ENCODE measurements at places on chromosomes 6 and 20. TPM values are rescaled to one million over a fixed set of nuclear protein-coding genes. Genes with fewer than 3 reads are reported as not detected.

DNA sequence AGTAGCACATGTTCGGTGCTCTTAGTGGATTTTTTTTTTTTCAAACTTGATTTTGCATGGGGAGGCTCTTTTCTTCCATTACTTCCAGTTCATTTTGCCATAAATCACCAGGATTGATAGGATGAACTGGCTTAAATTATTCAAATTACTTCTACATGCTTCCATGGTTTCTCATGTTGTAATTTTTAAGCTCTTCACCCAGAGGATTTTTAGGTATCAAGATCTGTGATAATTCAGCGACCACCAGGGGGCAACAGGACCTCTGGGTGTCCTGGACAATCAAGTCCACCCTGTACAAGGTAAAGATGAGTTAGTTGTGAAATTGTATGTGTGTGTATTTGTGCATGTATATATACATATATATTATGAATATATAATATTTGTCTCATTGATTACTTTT, 4.2 kb upstream of the EPHA7 start:
- H3K4me1 ChIP-seq: peaks cover 5% of the 10 kb centered on the region
- no peak overlapping the region for H3K4me3 ChIP-seq
- H3K27ac ChIP-seq: no peak overlapping the region
- no peak for DNase-seq
- H3K27me3 ChIP-seq: peaks cover 7% of the 10 kb centered on the region
- no peaks in the 10 kb centered on the region for H3K36me3 ChIP-seq

DNA sequence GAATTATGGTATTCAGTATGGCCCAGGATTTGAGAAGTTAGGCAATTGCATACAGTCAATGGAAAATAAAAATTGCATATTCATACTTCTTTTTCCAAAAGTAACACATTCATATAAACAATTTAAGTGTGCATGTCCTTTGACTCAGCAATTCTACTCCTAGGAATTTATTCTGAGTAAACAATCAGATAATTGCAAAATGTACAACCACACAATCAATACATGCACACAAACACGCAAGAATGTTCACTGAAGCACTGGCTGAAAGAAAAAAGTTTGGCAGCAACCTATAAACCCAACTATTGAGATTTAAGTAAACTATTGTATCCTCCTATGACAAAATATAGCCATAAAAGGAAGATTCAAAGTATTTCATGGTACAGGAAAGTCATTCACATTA, 1.6 kb downstream of the CYP39A1 start:
- H3K27me3 ChIP-seq: peaks cover 14% of the 10 kb centered on the region
- H3K27ac ChIP-seq: no peak overlapping the region
- H3K36me3 ChIP-seq: no peaks in the 10 kb centered on the region
- H3K4me3 ChIP-seq: no peak overlapping the region
- peaks cover 15% of the 10 kb centered on the region for H3K4me1 ChIP-seq

GRCh38 chr6:41936073-41936837, 5.4 kb downstream of the CCND3 start:
- peak overlapping the region; percentile 76 for H3K27ac ChIP-seq
- H3K4me1 ChIP-seq: peaks cover 58% of the 10 kb centered on the region
- DNase-seq: peak; percentile 99
- peaks cover 52% of the 10 kb centered on the region for H3K36me3 ChIP-seq

GRCh38 chr20:41137614-41138474, 501 bp downstream of the PLCG1 start:
- H3K27me3 ChIP-seq: no peaks in the 10 kb centered on the region
- H3K4me3 ChIP-seq: peak overlapping the region; percentile 89
- DNase-seq: peak; percentile 69
- peak overlapping the region; percentile 87 for H3K27ac ChIP-seq

GRCh38 chr6:43575772-43576551, at the start of the genes POLH and XPO5:
TSS of gene POLH (plus strand) at chr6:43576185. CDS start at chr6:43582320, 6,135 bp downstream.
TSS of gene XPO5 (minus strand) at chr6:43576038. CDS start at chr6:43575864, 174 bp downstream.
- peak within 1 kb of the TSS; percentile 96 for H3K4me3 ChIP-seq
- H3K27me3 ChIP-seq: no peaks in the 10 kb centered on the region
- peak within 1 kb of the TSS; percentile 78 for H3K27ac ChIP-seq
- DNase-seq: peak; percentile 94
- H3K36me3 ChIP-seq: peaks cover 22% of the 10 kb centered on the region

DNA sequence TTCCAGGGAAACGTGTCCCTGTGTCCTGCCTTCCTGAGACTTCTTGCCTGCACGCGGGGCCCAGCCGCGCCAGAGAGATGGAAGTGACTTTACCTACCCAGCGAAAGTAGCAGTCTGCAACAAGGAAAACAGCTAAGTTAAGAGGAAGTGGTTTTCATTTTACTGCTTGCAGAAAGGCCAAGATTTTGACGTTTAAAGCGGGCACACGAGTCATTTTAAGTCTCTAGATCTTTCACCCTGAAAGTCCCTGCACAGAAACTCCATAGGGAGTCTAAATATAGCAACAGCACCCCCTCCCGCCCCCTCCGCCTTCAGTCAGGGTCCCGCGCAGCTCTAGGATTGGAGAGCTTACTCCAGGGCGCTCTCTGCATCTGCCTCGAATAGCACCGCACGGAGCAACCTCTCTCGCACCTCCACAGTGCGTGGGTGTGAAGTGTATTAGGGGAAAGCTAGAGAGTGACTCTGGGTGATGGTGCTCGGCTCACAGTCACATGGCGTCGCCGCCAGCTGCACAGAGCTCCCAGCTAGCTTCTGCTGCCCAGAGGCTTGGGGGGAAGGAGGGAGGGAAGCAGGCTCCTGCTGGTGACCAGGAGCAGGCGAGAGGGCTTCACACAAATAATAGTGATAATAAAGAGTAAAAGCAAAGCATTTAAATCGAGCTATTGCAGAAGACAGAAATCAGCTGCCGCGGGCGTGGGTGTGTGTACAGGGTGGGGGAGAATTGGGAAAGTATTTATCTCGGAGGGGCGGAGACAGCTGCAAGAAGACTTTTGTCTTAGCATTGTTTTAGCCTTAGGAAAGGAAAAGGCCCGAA, 1.8 kb upstream of the KCNQ5 start:
- H3K27ac ChIP-seq: no peak overlapping the region
- H3K4me3 ChIP-seq: peak overlapping the region; percentile 51
- H3K27me3 ChIP-seq: peaks cover 4% of the 10 kb centered on the region
- H3K4me1 ChIP-seq: peaks cover 21% of the 10 kb centered on the region
- peak; percentile 30 for DNase-seq

The BFSP1 gene
- 0.39 TPM for total RNA-seq
